ENCODE measurements at places on chromosomes 13 and 19.

DNA sequence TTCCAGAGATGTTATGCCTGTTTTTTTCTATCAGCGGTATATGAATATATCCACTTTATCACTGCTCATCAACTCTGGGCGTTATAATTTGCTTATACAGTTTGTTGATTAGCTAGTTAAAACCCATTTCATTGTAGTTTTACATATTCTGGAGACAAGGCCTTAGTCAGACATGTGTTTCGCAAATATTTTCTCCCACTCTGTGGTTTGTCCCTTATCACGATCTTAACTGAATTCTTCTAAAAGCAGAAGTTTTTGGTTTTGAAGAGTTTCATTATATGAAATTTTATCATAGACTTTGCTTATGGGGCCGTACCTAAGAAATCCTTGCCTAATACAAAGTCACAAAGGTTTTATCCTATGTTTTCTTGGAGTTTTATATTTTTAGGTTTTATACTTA lies 84.6 kb downstream of the FRY start:
- DNase-seq: peak; percentile 49

- no peak for DNase-seq
Measured at GRCh38 chr19:47681388-47681787, 31.8 kb upstream of the EHD2 start.

DNA sequence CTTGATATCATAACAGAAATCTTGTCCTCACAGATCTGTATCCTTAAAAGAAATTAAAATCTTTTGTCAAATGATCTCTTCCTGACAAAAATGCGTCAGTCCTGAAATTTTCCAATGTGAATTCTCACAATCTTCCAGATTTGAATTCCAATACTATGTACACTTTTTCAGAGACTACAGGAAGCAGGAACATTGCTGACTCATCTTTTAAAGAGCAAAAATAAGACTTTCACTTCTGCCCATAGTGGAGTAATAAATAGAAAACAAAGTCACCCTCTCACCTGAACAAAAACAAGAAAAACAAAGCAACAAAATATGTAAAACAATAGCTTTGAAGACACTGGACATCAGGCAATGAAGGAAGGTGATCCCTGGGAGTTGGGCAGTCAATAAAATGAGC lies 167.0 kb upstream of the IPO5 start:
- no peak for DNase-seq

DNA sequence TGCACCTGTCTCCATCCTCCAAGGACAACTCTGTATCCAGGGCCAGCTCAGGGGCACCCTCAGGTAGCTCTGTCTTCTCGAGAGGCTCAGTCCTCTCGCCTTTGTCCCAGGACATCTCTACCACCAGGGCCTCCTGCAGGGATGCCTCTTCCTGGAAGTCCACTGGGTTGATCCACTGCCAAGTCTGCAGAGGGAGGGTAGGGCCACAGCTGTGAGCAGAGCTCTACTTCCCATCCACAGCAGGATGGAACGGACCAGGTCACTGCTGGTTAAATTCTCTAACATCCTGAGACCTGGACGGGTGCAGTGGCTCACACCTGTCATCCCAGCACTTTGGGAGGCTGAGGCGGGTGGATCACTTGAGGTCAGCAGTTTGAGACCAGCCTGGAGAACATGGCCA lies 26.8 kb downstream of the IL12RB1 start:
- no peak for DNase-seq

DNA sequence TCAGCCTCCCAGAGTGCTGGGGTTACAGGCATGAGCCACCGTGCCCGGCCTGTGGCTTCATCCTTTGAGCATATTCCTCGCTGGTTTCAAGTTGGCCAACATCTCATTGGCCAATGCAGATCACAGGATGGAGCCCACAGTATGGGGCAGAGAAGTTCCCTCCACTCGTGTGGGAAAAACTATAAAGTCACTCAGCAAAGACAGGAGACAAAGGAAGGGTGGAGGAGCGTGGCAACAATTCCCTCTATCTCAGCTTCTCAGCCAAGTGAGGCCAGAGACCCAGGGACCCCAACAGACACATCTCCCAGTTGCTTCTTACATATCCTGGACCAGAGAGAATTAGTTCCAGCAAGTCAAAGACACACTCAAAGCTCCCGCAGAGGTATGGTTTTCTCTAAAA lies 184.6 kb upstream of the SOX1 start:
- DNase-seq: no peak

GRCh38 chr13:75353781-75354193 lies 128.2 kb downstream of the TBC1D4 start:
- DNase-seq: no peak

- DNase-seq: no peak
Measured at GRCh38 chr13:30968846-30969245, 36.4 kb downstream of the TEX26 start.

DNA sequence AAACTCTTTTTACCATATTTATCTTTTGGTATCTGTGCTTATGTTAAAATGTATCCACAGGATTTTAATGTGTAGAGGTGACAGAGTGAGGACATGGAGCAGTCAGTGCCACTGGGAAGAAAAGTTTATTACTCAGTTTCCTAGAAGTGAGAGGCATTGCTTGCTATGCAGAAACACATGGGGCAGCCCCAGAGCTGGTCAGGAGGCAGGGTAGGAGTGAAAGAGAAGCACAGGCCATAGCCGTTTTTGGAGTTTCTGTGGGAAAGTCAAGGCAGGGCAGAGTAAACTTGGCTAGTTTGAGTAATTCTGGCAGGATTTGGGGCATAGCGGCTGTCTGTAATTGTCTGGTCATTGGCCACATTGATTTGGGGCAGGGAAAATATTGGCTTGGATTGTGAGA lies 370.9 kb downstream of the FGF9 start:
- no peak for DNase-seq

- no peak for DNase-seq
Measured at GRCh38 chr19:49297403-49297802, 27.6 kb downstream of the SLC6A16 start.

DNA sequence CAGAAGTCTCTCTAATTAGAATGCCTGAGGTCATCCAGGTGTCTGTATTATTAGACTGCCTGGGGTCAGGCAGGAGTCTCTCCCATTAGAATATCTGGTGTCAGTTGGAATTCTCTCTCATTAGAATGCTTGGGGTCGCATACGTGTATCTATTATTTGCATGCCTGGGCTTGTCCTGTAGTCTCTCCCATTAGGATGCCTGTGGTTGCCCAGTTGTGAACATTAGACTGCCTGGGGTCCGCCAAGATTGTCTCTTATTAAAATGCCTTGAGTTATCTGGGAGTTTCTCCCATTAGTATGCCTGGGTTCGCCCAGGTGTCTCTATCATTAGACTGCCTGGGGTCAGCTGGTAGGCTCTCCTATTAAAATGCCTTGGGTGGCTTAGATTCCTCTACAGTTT lies 1494.7 kb downstream of the UQCRFS1 start:
- DNase-seq: no peak

DNA sequence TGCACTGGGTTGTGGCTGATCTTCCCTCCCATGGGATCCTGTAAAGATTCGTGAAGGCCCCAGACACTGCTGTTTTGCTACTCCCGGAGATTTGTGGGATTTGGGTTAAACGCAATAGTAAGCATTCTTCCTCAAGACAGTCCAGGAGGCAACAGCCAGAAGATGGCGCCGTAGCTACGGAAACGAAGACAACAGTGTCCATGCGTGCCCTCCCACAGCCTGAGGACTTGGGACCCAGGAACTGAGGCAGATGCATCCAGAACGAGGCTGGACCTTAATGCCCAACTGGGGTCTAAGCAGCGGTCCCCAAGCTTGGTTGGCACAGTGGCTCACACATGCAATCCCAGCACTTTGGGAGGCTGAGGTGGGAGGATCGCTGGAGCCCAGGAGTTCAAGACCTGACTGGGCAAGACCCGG lies 57.6 kb upstream of the ZNF507 start:
- peak; percentile 14 for DNase-seq

DNA sequence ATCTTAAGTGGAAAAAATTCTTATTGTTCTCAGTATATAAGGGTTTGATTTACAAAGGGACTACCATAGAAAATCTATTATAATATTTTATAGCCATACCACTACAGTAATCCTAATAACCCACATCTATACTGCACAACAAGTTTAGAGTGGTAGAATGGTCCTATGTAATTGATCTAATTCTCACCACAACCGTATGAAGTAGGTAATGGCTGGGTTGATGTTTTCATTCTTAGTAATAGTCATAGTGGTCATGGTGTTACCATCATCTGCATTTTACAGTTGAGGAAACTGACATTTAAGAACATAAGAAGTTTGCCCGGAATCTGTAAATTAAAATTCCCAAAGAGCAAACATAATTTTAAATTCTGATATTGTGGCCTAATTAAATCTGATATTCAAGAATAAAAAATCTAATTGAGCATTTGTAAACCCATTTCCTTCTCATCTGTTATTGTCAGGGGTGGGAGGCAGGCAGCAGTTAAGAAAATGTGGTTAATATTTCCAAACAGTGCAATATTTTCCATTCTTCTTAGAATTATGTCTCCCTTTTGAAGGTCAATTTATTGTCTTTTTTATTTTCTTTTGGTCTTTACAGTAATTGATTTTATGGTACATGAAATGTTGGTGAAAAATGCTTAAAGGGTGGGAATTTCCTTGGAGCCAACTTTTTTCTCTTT lies 65.6 kb downstream of the DHRS12 start:
- no peak for DNase-seq

DNA sequence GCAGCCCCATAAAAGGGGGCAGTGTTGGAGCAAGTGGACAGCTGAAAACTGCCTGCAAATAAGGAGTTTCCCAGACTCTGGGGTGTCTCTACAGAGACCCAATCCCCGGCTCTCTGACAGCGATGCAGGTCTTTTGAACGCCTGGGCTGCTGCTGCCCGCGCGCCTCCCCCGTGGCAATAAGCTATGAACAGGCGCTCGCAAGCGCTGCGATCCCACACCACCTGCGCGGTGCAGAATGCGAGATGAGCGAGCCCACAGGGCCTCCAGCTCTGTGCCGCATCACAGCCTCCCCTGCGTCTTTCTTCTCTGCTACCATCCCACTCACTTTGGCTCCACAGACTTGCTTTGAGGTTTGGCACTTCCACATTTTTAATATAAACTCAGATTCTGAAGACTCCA lies 62.3 kb downstream of the KCTD15 start:
- no peak for DNase-seq
